ENCODE measurements at places on chromosomes 11 and 22.

DNA sequence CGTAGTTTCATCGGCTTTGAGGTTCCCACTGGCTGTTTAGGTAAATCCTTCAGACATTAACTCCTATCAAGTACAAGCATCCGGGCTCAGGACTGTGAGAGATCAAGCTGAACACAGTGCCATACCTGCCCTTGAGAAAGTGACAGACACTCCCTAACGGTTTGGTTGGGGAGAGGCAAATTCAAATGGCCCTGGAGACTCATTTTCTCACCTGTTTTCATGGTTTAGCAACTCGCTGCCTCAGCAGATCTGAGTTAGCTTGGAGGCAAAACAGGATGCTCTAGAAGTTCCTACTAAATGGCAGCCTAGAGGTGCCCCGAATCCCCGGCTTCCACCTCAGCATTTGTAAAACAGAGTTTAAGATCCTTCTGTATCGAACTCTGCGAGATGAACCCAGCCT lies 3.6 kb upstream of the FBXO3 start:
- DNase-seq: no peak

GRCh38 chr22:37193629-37194191 lies 5.7 kb upstream of the C1QTNF6 start:
- peak; percentile 25 for DNase-seq

DNA sequence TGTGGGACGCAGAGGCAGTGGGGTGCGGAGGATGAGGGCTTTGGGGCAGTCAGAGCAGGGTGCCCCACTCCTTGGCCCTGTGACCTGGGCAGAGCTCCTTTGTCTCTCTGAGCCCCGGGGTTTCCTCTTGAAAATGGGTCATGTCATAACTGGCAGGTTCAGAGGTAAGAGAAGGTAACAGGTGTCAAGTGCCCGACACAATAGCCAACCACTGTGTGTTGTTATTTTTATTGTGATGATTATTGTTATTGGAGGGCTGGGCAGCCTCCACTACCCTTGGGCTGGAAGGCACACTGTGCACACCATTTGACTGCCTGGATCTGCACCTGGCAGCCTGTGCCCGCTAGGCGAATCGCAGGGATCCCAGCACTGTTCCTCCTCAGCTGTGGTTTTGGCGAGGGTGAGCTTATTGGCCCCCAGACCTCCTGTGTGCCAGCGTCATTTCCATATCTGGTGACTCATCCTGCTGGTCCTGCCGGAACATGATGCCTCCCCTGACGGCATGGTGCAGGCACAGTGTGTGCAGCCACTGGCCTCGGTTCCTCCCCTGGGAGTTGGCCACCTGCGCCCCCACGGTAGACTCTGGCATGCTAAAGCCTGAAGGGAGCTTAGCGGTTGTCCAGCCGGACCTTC lies 15.4 kb upstream of the SOX10 start:
- DNase-seq: no peak

- no peak for DNase-seq
Observed at GRCh38 chr22:44661070-44661469, 40.9 kb upstream of the PRR5 start.

- no peak for DNase-seq
Observed at GRCh38 chr22:31876156-31876920, 68.0 kb upstream of the YWHAH start.

DNA sequence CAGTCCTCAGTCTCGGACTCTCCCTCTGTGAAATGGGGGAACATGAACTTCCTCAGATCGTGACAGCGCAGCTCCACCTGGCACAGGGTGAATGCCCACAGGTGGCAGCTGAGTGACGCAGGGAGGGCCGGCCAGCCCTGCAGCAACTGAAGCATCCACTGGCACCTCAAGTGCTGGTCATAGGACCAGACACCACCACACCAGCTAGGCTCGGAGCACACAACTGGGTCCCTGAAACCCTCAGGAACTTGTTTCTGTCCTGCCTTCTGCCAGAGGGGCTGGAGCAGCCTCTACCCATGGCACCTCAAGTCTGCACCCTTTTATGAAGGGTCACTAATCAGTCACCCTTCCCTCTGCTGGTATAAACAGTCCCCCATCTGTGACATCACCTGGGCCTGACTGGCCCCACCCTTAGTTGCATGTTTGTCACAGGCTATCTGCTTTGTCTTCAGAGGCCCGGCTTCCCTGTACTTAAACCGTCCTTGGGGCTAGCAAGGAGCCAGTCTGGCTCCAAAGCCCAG lies 7.4 kb upstream of the CDC42BPG start:
- no peak for DNase-seq

DNA sequence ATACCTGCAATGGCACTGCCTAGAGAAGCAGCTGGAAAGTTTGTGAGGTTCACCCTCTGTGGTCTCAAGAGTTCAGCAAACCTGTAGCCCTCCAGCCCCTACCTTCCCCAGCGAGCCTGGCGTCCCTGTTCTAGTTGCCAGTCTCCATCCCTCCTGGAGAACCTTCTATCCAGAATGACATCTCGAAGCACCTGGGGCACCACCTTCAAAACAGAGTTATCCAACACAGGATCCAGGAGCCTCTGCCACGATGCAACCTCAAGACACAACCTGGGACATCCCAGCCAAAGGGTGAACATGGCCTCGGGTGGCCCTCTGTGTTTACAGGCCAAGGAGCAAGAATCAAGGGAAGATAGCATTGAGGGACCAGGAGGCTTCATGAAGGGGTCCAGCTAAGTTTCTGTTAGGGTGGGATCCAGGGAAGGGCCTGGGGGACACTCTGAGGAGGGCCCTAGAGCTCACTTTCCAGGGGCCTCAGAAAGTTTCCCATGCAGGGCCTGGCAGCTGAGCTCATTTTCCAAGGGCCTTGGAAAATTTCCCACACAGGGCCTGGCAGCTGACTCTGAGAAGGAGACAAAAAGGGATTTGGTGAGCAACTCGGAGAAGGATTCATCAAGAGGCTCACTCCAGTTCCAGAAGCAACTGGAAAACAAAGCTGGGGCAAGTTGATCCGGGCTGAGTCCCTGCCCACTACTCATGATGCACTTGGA lies 36.9 kb upstream of the SYT13 start:
- no peak for DNase-seq

- no peak for DNase-seq
Observed at GRCh38 chr11:126474220-126474619, 118.7 kb downstream of the ST3GAL4 start.

DNA sequence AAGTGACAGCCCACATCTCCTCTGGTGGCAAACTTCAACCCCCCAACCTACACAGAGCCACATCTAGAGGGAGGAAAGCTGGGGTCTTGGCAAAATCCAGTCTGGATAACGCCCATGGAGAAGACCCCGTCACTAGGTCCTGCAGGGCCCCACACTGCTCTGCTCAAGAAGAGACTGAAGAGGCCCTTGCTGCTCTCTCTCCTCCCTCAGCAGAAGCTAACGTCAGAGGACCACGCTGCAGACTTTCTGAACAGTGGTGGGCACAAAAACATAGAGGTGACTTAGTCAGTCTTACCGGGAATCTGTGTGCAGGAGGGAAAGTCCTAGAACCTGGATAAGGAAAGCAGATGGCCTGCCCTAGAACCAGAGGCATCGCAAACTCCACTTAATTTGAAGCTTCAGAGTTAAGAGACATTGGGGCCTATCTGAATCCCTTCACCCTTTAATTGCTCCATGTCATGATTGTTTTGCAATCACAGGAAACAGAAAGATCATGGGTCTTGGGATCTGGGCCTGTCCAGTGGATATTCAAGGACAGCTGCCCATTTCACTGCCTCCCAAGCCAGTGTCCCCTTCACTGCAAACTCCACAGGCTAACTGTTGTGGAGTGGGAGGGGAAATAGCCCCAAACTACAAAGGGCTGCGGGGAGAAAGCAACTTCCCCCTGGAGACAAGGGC lies 1.7 kb downstream of the DKK3 start:
- DNase-seq: no peak

DNA sequence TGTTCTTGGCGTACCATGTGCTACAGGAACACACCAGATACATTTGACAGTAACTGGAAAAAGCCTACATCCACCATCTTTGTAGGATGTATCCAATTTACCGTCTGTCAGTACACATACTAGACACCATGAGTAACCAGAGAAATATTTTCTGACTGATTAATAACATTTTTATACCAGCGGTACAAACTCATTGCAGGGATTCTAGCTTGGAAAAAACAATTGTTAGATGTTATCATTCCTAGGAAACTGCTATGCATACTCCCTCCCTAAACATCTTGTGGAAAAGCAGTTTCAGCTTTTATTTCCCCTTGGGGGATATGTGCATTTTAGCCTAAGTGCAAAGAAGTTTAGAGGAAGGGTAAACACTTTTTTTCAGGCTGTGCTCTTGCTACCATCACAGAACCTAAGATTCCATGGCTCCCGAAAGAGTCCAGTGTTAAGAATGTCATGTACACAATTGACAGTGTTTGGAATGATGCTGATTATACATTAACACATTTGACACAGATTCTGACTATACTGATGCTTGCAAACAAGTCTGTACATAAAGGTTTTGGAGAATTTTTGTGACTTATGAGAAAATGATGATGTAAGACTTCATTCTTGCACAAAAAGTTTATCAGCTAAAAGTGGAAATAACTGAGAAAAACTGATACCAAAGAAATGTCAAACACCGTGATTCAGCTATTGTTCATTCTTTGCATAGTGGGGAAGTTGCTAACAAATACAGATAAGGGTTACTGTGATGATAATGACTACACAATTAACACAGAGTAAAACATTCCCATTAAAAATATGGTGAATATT lies 23.7 kb downstream of the NCF4 start:
- DNase-seq: no peak

- DNase-seq: no peak
Observed at GRCh38 chr11:19241260-19242178, 774 bp upstream of the E2F8 start.

- no peak for DNase-seq
Observed at GRCh38 chr11:67599149-67599548, 7.6 kb upstream of the NDUFV1 start.

GRCh38 chr11:114062272-114062671 lies 2.8 kb downstream of the ZBTB16 start:
- DNase-seq: no peak

GRCh38 chr11:123168955-123169484 lies 26.0 kb downstream of the CLMP start:
- no peak for DNase-seq

DNA sequence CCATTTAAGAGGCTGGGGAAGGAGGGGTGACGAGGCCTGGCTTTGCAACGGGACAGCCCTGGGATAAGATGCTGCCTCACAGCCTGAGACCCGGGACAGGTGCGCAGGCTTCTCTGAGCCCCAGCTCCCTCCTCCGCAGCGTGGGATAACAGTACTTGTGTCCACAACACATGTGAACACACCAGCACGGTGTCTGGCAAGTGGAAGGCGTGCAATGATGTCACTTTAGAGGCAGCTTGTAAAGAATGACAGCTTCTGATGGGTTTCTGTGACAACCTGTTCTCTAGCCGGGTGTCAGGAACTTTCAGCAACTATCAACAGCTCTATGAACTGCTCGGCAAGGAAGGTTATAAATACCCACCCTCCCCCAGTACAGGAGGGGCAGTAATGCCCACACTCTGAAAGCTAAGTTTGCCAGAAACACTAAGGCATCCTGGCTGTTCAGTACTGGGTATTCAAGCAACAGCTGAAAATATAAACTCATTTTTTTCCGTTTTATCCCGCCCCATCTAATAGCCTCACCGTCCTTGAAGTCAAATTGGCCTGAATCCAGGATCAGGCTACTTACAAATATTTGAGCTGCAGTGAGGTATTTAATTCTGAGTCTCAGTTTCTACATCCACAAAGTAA lies 59.7 kb downstream of the MYH9 start:
- DNase-seq: no peak

DNA sequence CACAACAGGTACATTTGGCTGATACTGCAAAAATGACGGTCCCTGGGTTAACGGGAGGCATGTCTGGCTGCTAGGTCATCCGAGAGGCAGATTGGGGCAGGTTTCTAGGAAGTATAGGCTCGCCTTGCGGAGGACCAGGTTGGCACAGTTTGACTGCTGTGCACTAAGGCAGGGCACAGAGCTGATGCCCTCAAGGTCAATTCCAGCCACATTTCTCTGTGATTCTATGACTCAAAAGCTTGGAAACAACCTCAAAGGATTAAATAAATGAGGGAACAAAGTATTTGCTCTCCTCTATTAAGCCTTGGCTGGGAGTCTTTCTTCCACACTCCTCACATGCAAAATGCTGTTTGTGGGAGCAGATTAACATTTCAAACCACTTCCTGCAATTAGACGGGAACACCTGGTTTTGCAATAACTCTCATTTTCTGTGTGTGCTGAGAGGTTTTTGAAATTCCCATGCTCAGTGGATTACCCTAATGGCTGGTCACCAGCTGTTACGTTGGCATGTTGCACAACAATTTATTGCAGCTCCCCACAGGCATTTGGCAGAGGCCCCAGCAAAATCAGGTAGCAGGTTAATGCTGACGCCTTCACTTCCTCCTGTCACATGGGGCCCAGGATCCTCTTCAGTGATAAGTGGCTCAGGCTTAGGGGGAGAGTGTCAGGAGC lies 61.0 kb upstream of the PLET1 start:
- DNase-seq: no peak

GRCh38 chr11:106384429-106384828 lies 307.0 kb downstream of the AASDHPPT start:
- no peak for DNase-seq

- DNase-seq: no peak
Observed at GRCh38 chr22:30998329-30998728, 29.3 kb downstream of the TUG1 start.

- DNase-seq: no peak
Observed at GRCh38 chr22:28857288-28857687, 26.1 kb upstream of the ZNRF3 start.

GRCh38 chr11:119024430-119025098 lies 6.0 kb downstream of the TRAPPC4 start:
- DNase-seq: no peak

- no peak for DNase-seq
Observed at GRCh38 chr11:10917802-10918201, 59.9 kb upstream of the ZBED5 start.

DNA sequence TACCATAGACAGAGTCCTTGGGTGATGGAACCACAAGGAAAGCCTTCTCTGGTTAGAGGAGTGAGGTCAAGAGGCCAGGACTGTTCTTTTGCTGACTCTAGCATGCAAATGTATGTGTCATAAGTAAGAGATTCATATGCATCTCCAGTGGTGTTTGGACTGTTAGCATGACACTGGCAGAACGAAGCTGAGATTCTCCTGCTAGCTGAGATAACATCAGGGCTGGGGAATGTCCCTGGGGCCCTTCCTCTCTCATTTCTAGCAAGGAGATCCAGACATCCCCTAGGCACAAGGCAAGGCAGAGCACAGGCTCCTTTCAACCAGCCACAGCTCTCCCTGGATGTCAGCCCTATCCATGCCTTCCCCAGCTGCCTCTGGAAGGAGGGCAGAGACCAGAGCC lies 711.3 kb downstream of the OPCML start:
- no peak for DNase-seq
